Transverse colon (tissue), 4 donors: ENCODE measurements at places on chromosomes 11 and 22. TPM values are rescaled to one million over a fixed set of nuclear protein-coding genes. Genes with fewer than 3 reads are reported as not detected.

DNA sequence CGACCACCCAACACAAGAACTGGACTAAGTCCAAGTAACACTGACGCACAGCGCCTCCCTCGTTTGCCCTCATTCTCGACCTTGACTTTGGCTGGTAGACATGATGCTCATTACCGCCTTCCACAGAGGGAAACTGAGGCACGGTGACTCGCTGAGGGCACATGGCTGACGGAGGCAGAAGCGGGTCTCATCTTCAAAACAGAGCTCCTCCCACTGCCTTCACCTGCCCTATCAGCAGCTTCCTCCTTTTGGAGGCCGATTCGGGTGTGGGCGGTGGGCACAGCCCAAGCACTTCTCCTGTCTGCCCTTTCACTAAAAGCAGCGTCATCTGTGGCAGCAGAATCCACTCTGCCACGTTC is 2.0 kb upstream of the KMT5B start:
- DNase-seq, result no peak

DNA sequence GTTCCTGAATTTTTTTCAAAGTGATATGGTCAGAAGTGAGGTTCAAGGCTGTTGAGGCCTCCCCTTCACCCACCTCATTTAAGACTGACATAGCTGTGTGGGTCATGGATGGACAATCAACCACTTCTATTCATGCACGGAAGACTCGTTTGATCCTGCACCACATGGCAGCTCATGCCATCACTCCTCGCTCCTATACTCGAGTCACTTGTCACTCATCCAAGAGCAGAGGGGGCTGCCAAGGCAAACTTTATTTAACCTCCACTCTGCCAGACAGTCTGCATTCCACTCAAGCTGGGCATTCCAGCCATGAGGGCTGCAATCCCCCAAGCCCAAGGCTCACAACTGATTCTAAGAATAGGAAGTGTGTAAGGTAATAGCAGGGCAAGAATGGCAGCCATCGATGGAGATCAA is 34.1 kb downstream of the SNX19 start:
- DNase-seq, result no peak

GRCh38 chr11:10892250-10892649 is 34.4 kb upstream of the ZBED5 start:
- no peak for DNase-seq

OR8D4 gene
- total RNA-seq, result 0.82 TPM

FAT3 gene
- 1.9 TPM for total RNA-seq

F2 gene
- total RNA-seq, result 0.41 TPM
